ENCODE measurements at places on chromosomes 4 and X. TPM values are rescaled to one million over a fixed set of nuclear protein-coding genes. Genes with fewer than 3 reads are reported as not detected.

DNA sequence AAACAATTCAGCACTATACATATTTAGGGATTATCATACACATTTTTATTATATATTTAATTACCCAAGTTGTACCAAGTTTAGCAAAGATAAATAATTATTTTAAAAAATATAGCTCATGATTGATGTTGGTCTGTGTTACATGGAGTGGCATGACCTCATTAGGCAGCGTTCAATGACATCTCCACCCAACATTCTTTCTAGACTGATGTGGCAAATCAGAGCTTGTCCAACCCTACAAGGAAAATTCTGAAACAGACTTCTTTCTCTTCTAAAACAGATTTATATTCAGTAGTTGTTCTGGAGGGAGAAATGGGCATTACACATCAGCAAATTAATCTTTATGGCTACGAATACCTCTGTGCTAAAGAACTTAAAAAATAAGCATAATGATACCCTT is 189.7 kb downstream of the PDGFC start:
- no peak for DNase-seq
- peaks cover 8% of the 10 kb centered on the region for H3K4me1 ChIP-seq
- no peak overlapping the region for H3K27ac ChIP-seq
- no peaks in the 10 kb centered on the region for H3K36me3 ChIP-seq
- no peaks in the 10 kb centered on the region for H3K27me3 ChIP-seq

Gene CCDC158
- under 0.01 TPM for total RNA-seq

DNA sequence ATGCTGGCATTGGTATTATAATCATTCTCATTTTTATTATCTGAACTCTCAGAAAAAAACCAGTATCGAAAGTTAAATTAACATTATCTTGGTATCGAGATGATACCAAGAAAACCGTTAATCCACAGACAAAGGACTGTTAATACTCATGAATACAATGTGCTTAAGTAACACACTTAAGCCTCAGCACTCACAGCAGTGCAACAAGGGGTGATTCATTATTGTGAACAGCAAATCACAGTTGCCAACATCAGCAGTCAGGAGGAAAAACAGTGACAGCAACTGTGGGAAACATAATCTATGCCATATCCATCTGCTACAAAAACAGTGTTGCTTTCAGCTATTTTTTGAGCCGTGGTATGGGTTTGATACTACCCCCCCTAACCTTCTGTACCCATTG is 210.9 kb upstream of the ATOH1 start:
- H3K4me3 ChIP-seq: no peak overlapping the region
- no peak overlapping the region for H3K27ac ChIP-seq
- DNase-seq: no peak

Gene MAGED4
- 8.6 TPM for total RNA-seq

DNA sequence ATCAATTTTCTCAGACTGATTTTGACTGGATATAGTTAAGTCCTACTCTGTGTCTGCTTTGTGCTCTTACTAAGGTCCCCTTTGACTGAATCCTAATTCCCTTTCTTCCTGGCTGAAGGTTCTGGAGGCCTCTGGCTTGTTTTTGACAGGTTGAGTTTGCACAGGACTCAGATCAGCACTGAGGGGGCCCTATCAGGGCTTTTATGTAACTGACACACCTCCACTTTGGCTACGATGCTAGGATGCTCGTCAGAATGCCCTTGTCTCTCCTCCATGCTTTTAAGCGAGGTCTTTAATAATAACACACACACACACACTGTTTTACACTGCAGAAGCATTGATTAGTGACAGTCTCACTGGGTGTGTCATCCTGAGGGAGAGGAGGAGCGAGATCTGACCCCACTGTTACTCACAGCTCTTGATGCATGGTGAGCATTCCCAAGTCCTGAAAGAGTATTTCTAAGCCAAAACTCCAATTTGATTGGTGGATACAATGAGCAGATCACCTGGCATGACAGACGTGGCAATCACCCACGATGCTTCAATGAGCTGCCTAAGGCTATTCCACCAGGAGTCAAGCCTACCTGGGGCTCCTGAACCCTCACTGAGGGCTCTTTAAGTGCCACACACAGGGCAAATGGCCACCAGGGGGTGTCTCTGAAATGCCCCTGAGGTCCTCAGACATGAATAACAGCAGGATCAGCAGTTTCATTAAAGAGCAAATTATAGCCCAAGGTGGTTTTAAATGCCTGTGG is 130.4 kb upstream of the CPEB2 start:
- DNase-seq: no peak
- no peaks in the 10 kb centered on the region for H3K4me1 ChIP-seq
- no peak overlapping the region for H3K4me3 ChIP-seq
- H3K27me3 ChIP-seq: no peaks in the 10 kb centered on the region

DNA sequence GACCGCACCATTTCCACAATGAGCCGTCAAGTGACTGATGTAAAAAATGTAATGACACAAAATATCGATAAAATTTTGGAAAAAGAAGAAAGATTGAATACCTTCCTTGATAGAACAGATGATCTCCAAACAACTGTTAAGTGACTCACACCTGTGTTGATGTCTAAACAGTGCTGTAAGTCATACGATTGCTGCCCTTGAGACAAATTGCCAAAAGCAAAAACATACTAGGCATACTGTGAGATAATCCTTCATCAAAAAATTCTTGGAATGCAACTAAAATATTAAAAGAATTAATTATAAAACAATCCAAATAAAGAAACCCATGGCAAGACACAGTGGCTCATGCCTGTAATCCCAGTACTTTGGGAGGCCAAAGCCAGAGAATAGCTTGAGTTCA is 53.4 kb downstream of the HNRNPD start:
- DNase-seq: no peak
- no peaks in the 10 kb centered on the region for H3K27me3 ChIP-seq
- no peak overlapping the region for H3K27ac ChIP-seq
- no peaks in the 10 kb centered on the region for H3K4me1 ChIP-seq
- H3K4me3 ChIP-seq: no peak overlapping the region

DNA sequence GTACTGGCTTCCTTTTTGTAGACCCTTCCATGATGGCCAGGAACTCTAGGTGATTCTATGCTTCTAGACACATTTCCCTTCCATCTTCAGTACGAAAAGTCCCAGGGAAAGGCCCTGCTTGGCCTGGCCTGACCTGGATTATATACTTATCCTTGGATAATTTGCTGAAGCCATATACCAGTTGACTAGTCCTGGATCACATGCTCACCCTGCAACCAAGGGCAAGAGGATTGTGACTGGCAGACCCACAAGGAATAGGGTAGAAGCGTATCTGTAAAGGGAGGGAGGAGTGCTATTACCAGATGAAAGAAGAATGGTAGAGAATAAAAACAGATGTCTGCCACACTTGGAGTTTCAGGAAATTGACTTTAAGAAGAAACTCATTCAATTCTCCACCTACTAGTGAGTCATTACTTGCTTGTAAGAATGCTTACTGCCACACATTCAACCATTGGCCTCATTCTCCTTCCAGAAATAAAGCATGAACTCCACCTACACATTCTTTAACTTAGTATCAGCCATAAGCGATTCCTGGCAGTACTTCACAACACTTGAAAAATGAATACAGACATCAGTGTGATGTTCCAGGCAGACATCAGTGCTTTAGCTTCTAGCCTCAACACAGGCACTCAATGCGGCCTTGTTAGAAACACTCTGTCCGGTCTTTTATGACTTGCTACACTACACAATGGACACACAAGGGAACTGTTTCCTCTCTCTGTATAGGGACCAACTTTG is 141.8 kb downstream of the CBR4 start:
- H3K4me1 ChIP-seq: peaks cover 13% of the 10 kb centered on the region
- H3K27ac ChIP-seq: peak overlapping the region; percentile 40
- H3K27me3 ChIP-seq: no peaks in the 10 kb centered on the region
- H3K4me3 ChIP-seq: no peak overlapping the region
- no peaks in the 10 kb centered on the region for H3K36me3 ChIP-seq

Gene CMC4
- 53.5 TPM for total RNA-seq

Gene PSAPL1
- not detected for total RNA-seq

- no peaks in the 10 kb centered on the region for H3K4me1 ChIP-seq
- H3K27ac ChIP-seq: peak overlapping the region; percentile 11
- no peaks in the 10 kb centered on the region for H3K27me3 ChIP-seq
- H3K36me3 ChIP-seq: no peaks in the 10 kb centered on the region
- DNase-seq: no peak
Measured at GRCh38 chrX:72094894-72095293, 36.8 kb downstream of the RTL5 start.

All from uterus (tissue), 4 donors.